ENCODE measurements at places on chromosomes 5 and 9.

GRCh38 chr5:169626779-169627178 lies 10.3 kb upstream of the DOCK2 start:
- DNase-seq: no peak

GRCh38 chr5:160198841-160199409 lies 30.4 kb upstream of the FABP6 start:
- DNase-seq: peak; percentile 60

GRCh38 chr9:95778957-95779356 lies 96.5 kb upstream of the ERCC6L2 start:
- DNase-seq: peak; percentile 35

DNA sequence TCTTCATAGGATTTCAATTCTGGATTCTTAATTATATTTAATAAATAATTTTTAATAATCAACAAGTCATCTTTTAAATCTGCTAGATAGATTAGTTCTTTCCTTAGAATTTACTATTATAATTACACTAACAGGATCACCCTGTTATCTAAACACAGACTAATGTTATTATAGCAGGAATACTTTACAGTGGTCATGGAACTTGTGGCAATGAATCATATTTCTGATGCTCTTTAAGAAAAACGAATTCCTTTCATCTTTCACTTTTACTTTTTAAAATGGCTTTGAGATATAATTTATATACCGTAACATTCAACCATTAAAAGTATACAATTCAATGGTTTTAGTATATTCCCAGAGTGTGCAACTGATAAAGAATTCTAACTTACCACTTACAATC lies 29.7 kb upstream of the CDK5RAP2 start:
- DNase-seq: no peak

- peak; percentile 60 for DNase-seq
Measured at GRCh38 chr5:38257308-38258041, 884 bp upstream of the EGFLAM start.

DNA sequence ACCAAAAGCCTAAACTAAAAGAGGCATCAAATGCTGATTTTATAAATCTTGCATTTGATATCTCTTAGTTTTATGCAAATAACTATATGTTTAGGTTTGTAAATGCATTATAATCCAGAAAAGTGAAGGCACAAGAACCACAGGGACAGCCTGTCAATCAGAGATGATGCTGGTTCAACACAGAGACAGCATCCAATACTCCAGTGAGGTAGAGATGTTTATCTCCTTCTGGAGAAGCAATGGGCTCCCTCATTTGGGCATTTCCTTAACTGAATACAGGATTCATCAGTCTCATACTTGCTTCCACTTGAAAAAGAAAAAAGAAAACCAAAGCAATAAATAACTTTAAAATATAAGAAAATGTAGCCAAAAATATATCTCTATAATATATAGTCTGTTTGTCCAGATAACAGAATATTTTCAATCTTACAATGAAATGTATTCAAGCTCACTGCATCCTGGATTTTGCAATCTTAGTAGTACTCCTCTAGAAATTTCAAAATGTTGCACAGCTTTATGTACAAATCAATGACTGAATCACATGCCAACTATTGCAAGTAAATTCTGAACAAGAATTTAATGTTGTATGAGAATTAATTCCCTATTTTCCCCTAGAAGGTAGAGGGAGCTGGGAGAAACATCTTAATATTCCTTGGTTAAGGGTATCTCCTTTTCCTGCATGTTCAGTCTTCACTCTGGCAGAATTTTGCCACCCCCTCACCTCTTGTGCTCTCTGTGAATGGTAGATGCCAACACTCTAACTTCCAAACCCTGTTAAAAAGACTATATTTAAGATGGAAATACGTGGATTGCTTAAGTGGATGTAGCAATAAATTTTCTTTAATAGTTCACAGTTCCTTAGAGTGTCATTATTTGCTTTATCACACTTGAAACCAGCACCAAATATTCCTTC lies 191.1 kb upstream of the GAS1 start:
- no peak for DNase-seq

- DNase-seq: no peak
Measured at GRCh38 chr9:134768332-134768708, 112.3 kb upstream of the FCN2 start.

DNA sequence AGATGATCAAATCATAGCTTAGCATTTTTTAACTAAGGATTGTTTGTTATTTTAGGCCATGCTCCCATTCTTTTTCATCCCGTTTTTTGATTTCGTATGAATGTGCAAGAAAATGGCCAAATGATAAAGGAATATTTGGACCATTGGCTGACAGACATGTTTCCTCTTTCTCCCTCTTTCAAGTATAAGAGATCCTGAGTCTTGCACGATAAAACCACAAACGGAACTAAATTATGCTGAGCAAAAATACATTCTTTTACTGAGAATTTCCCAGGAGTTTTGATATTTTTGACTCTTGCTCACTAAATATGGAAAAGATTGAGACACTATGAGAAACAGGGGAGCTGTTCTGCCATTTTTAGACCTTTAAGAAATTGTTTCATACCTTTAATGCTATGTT lies 90.4 kb upstream of the KLF9 start:
- no peak for DNase-seq

DNA sequence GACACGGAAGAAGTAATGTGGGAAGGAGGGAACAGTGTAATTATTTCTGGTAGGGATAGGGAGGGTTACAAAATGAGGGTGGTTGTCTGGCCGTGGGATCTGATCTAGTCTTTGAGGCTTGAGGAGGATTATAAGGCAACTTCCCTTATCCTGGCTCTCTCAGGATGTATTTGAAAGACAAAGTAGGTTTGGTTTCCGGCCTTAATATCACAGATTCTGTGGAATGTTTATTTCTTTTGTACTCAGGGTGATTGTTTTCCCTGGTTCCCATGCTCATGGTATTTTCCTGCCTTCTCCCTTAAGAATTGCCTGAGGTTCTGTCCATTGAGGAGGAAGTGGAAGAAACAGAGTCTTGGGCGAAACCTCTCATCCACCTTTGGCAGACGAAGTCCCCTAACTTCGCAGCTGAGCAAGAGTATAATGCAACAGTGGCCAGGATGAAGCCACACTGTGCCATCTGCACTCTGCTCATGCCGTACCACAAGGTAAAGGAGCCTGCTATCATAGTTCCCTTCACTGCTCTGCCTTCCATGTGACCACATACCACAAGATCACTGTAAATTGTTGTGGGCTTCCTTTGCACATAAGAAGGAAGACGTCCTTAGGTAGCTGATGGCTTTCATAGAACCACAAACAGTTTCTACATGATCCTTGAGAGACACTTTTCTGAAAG lies 253.8 kb downstream of the KDM4C start:
- no peak for DNase-seq

GRCh38 chr9:97980918-97981845 lies 2.0 kb upstream of the ANP32B start:
- DNase-seq: no peak

- no peak for DNase-seq
Measured at GRCh38 chr5:95613514-95613913, 6.4 kb upstream of the GPR150 start.

- no peak for DNase-seq
Measured at GRCh38 chr5:134432677-134433359, 21.1 kb upstream of the CDKN2AIPNL start.

DNA sequence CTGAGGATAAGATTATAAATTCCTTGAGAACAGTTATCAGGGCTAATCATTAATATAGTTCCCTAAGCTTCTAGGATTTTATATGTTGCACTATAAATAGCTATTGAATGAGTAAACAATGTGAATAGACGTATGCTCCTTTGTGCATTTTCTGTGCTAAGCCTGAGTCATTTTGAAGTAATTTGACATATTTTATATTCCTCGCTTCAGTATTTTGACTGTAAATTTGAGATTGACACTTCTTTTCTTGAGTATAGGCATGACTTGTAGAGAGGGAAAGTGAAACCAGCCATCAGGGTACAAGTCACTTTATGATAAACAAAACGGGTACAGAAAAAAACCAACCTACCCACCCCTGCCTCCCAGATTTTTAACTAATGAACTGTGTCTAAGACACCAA lies 367.7 kb upstream of the PRR16 start:
- DNase-seq: no peak

- DNase-seq: no peak
Measured at GRCh38 chr5:78116167-78116566, 178.3 kb downstream of the AP3B1 start.

DNA sequence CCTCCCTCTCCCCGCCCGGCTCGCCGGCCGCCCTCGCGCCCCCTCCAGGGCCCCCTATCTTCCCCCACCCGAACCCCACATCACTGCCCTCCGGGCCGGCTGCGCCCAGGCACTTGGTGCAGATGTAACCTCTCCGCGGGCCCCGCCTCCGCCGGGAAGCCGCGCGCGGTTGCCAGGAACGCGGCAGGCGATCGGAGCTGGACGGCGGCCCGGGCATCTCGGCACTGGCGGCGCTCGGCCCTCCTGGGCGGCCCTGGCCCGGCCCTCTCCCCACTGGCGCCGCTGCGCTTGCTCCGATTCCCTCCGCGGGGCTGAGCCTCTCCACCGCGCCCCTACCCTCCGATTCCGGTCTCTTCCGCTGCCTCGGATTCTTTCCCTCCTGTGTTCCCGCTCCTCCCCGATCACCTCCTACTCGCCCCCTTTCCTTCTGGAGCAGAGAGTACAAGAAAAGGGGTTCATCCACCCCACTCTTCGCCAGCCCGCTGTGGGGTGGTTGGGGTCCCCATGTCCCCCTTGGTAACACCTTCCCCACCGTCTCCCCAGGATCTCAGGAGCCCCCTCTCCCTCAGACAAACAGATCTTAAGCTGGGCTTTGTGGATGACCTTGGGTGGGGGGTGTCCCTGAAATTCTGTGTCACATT lies 70.6 kb downstream of the C9orf50 start:
- peak; percentile 69 for DNase-seq

Data from H1 (cell line).